ENCODE measurements at places on chromosomes 7 and 10. TPM values are rescaled to one million over a fixed set of nuclear protein-coding genes. Genes with fewer than 3 reads are reported as not detected.

Gene CAMK1D
- total RNA-seq: 29.6 TPM

- H3K36me3 ChIP-seq: no peaks in the 10 kb centered on the region
- peak; percentile 27 for DNase-seq
- H3K4me3 ChIP-seq: no peak overlapping the region
- H3K27ac ChIP-seq: no peak overlapping the region
- H3K27me3 ChIP-seq: no peaks in the 10 kb centered on the region
- H3K4me1 ChIP-seq: peaks cover 4% of the 10 kb centered on the region
Observed at GRCh38 chr10:128274938-128275337, 148.7 kb upstream of the MKI67 start.

Gene AGR2
- total RNA-seq: 23.9 TPM

DNA sequence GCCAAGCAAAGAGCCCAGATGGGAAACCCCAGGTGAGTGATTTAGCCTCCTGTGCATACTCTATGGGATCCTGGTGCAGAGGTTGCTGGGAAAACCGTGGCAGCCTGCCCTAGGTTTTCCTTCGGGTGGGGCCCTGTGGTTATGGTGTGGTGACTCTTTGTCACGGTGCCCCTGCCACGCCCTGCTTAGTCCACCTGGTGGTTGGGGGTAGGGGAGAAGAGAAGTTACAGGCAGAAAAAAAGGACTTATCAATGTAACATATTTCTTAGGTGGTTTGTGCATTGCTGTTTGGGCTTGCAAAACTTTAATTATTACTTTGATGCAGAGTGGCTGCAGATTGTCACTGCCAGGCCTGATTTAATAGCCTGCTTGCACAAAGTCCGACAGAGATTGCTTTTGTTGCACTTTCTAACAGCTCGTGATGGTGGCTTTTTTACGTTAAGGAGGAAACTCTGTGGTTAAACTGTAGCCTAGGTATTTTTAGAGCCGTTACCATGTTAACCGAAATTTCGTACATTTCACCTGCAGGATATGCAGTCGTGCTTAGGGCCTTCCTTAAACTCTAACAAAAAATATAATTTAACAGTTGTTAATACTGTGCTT lies 197.4 kb downstream of the RNLS start:
- H3K4me1 ChIP-seq: peaks cover 25% of the 10 kb centered on the region
- peak overlapping the region; percentile 61 for H3K27ac ChIP-seq
- DNase-seq: peak; percentile 61
- no peak overlapping the region for H3K4me3 ChIP-seq
- no peaks in the 10 kb centered on the region for H3K27me3 ChIP-seq

Gene OR13A1
- not detected for total RNA-seq

GRCh38 chr10:59770689-59771088 lies 17.4 kb upstream of the MRLN start:
- no peak overlapping the region for H3K4me3 ChIP-seq
- H3K36me3 ChIP-seq: no peaks in the 10 kb centered on the region
- H3K27ac ChIP-seq: no peak overlapping the region
- H3K4me1 ChIP-seq: no peaks in the 10 kb centered on the region
- DNase-seq: no peak

- H3K36me3 ChIP-seq: no peaks in the 10 kb centered on the region
- no peaks in the 10 kb centered on the region for H3K27me3 ChIP-seq
- H3K4me1 ChIP-seq: no peaks in the 10 kb centered on the region
- no peak overlapping the region for H3K27ac ChIP-seq
Observed at GRCh38 chr7:95881597-95881996, 109.2 kb downstream of the DYNC1I1 start.

Gene SORCS3
- total RNA-seq: not detected

- no peaks in the 10 kb centered on the region for H3K36me3 ChIP-seq
- H3K27me3 ChIP-seq: no peaks in the 10 kb centered on the region
- no peaks in the 10 kb centered on the region for H3K4me1 ChIP-seq
- H3K4me3 ChIP-seq: no peak overlapping the region
- no peak overlapping the region for H3K27ac ChIP-seq
Observed at GRCh38 chr10:127866276-127867013, 26.3 kb downstream of the CLRN3 start.
